ENCODE measurements at places on chromosomes 5 and 9. TPM values are rescaled to one million over a fixed set of nuclear protein-coding genes. Genes with fewer than 3 reads are reported as not detected.

Gene ASTN2
- total RNA-seq: 19.6 TPM

GRCh38 chr5:1867114-1867814 lies 15.5 kb downstream of the IRX4 start:
- no peak for DNase-seq

DNA sequence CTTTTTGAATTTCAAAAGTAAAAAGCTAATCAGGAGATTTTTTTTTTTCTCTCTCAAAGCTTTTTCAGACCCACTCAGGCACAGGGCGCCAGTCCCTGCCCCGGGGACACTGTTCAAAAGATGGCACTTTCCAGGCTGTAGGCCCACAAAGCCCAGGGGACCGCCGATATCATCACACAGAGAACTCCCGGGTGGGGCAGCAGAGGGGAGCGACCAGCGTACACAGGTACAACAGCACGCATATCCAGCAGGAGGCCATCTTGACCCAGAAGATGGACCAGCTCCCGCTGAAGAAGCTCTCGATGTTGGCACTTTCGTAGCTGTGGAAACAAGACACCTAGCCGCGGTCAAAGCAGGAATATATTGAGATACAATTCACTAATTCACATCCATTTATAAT lies 108.3 kb downstream of the THBS4 start:
- DNase-seq: no peak

Gene RGS7BP
- total RNA-seq: 7.5 TPM

- DNase-seq: no peak
These were observed 672.5 kb upstream of the RORB start for GRCh38 chr9:73824671-73825070.

Gene PCA3
- not detected for total RNA-seq

Gene PCDHA9
- total RNA-seq: 0.34 TPM

Gene TIMD4
- 1.2 TPM for total RNA-seq

Gene CD274
- 5.4 TPM for total RNA-seq

DNA sequence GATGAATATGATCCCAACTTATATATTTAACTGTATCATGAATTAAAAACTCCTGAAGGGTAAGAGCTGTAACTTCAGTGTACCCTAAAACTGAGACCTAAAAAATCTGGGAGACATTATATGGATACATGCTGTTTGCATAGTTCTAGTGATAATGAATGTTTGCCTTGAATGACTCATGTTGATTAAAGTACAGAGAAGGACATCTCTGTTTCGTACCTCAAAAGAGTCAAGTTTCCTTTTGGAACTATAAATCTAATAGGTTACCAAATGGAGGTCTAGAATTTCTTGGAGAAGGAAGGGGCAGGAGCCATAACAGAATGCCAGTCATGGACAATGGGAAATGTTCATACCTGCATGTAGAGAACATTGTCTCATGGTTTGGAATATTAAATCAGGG lies 168.1 kb downstream of the SNCAIP start:
- DNase-seq: no peak

Gene PCDHB2
- 1.8 TPM for total RNA-seq

Data from ureter (tissue), 1 donor.